ENCODE measurements at places on chromosomes 2 and 18.

DNA sequence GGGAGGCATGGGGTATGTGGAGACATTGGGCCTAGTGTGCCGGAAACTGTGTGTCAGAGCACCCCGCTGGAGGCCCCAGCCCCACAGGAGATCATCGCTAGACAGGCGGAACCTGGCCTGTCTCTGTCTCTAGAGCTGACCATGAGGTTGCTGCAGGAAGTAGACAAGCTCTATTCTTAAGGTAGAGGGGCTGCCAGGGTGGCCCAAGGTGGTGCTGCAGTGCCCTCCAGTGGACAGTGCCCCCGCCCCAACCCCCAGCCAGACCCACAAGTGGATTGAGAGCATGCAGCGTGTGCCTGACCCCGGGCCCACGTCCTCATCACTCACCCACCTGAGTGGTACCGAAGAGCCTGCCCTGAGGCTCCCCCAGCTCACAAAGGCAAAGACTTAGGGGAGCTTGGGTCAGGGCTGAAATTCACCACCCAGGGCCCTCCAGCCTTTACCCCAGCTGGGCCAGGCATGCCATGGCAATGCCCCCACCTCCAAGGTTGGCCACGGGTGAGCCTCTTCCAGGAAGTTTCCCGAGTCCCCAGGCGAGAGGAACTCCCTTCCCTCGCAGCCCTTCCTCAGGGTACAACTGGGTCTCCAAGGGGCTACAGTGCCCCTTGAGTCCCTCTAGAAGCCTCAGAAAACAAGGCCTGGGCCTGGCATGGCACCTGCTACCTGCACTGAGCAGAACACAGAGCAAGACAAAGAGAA lies 155.0 kb downstream of the TTC32 start:
- DNase-seq, result no peak

- no peak for DNase-seq
Observed at GRCh38 chr2:186544255-186544675, 45.6 kb upstream of the ITGAV start.

DNA sequence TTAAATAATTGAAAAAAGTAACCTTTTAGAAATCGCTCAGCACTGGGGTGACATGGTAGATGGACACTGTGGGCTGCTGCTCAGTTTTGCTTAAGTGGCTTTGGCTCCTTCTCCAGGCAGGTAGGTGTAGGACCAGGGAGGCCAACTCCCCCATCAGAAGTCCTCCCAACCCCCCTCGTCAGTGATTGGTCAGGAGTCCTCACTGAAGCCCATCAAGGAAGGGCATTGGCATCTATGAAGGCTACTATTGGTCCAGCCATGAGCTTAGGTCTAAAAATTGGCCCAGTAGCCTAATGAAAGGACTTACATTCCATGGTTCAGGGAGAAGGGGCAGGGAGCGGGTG lies 34.7 kb downstream of the ST3GAL5 start:
- no peak for DNase-seq

DNA sequence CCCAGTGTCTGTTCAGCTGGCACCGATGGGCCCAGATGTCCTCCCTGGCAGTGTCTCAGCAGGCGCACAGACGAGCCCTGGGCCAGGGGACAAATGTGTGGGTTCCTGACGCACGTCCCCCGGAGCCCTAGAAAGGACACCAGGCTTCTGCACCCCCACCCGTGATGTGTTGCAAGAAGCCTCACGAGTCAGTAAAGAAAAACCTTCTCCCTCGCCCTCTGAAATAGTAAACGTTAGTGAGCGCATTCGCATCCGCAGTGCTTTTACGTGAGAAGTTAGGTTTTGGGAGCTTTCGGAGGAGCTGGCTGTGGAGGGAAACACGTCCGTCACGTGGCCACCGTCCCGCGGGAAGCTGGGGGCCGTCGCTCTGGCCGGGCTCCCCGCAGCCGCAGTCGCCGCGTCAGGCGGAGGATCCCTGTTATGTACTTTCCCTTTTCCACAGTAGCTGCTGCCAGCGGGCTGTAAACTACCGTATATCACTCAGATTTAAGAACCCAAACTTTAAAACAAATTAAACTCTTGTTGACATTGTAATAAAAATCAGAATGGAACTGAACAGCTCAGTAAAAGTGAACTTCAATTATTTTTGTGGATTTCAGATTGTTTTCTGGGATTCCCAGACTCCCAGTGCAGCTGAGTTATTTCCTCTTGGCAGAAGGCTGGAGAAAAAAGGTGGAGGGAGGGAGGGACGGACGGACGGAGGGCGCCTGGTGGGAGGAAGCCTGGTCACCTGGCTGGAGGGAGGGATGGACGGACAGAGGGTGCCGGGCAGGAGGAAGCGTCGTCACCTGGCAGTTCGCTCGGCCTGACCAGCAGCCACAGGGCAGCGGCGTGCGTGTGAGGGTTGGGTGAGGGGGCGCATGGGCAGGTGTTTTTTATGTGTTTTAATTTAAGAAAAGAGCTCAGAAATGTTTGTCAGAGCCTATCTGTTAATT lies 112.1 kb downstream of the NFATC1 start:
- no peak for DNase-seq

DNA sequence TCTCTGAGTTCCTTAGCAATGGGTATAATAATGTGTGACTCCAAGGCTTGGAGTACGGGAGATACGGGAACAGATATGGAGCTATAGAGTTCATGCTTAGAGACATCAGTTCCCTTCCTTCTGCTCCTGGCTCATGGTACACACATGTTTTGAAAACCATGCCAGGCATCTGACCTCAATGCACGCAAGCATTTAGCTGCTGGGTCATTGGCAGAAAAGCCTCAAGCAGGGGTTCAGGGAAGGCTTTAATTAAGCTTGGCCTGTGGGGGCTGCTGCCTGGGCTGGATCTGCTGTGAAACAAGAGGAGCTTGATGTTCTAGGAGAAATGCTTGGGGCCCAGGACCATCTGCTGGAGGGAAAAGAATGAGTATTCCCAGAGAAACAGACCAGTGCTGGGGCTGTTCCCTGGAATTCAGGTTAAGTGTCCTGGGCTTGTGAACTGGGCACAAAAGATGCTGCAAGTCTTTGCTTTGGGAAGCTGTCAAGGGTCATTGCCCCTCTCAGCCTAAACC lies 3.2 kb downstream of the ALLC start:
- DNase-seq, result no peak

DNA sequence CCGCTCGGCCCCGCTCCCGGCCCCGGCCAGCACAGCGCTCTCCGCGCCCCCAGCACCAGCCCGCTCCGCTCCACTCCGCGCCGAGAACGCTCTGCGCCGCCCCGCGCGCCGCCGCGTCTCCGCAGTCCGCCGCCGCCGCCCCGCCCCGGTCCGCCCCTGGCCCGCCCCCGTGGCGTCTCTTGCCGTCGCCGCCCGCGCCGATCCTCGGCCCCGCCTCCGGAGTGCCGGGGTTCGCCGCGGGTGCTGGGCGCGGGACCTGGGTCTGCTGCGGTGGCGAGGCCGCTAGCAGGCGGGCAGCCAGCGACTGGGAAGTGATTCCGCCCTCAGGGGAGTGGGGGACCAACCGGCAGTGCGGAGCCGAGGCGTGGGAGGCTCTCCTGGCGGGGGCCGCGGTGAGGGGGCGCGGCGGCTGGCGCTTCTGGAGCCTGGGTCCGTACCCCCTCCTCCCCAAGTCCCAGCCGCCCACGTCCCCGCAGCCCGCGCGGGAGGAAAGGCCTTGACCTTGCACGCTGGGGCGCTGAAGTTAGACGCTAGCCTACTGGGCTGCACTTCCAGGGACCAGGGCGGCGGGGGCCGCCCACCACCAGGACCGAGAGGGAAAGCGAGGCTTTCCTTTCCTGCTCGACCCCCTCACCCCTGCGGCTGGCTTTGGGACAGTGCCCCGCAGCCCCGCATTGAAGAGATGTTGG lies at the start of gene HS6ST1:
TSS of gene HS6ST1 (minus strand) at position 93 of the 689 bp plus-strand sequence. CDS start 305 bp downstream, outside the sequence.
- DNase-seq, result peak; percentile 78

DNA sequence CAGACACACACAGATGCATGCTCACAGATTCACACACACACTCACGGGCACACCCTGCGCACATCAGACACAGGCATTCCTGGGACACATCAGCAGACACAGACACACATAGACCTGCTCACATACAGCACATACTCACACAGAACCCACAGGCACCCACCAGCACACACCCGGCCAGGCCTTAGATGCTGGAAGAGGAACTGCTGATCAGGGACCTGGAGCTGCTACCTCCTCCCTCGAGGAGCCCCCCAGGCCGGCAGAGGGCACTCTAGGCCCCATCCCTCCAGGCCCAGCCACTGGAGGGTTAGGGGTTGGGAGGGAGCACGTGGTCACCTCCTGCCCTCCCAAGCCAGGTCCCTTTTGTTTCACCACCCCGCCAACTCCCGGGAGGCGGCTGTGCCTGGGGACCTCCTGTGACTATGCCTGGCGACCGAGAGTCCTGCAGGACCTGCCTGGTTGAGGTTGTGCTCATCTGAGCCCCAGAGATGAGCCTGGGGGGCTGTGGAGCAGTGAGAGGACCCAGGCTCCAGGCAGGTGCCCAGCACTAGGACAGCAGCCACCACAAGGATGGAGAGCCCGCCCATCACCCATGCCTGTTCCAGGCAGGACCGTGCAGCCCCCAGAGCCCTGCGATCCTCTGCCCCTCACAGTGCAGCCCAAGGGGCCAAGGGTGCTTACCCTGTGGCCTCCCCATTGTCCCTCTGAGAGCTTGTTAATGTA lies 21.0 kb upstream of the PTMA start:
- DNase-seq, result peak; percentile 35

- DNase-seq, result no peak
Observed at GRCh38 chr2:28276076-28276618, 116.5 kb upstream of the FOSL2 start.

GRCh38 chr2:86510436-86510933 lies 52.8 kb downstream of the CHMP3 start:
- DNase-seq, result no peak

DNA sequence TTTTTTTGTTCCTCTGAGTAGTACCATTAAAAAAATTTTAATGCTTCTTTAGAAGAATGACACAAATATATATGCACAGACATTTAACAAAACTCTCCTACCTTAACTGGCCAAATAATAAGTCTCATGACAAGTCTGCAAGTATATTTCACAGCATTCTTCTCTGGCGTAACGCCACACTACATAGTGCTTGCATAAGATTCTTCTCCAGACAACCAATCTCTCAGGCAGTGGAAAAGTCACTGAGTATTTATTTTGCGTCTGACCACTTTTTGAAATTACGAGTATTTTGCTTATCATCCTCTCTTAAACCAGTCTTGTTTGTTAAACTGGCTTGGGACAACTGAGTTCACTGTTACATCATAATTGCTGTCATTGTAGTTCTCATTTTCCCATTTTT lies 749.2 kb downstream of the ADCYAP1 start:
- DNase-seq, result no peak

DNA sequence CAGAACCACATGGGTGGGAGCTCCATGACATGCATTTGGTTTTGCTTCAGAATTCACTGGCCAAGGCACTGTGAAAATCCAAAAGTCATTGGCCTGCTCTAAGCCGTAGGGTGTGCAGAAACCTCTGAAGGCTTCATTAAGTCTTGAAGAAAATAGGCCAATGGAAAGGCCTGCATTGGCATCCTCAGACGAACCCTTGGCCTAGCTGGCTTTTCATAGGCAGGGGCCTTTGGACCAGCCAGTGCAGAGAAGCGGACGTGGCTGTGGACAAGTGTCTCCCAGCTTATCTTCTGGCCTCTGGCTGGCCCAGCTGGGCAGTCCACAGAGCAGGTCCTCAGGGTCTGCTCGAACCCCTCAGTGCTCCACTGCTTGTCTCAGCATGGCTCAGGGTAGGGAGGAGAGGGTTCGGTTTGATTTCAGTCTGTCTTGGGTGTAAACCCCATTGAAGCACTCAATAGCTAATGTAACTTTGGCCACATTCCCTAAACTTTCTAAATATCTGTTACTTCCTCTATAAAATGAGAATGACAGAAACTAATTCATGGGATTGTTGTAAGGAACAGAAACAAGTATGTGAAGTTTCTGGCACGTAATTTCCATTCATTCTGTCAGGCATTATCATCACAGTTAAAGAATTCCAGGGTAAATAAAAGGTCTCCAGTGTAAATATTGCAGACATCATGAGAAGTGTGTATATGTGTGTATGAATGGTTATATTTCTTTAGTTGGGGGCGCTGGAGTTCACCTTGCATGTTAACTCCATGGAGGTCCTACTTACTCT lies 125.5 kb downstream of the TFCP2L1 start:
- DNase-seq, result no peak

DNA sequence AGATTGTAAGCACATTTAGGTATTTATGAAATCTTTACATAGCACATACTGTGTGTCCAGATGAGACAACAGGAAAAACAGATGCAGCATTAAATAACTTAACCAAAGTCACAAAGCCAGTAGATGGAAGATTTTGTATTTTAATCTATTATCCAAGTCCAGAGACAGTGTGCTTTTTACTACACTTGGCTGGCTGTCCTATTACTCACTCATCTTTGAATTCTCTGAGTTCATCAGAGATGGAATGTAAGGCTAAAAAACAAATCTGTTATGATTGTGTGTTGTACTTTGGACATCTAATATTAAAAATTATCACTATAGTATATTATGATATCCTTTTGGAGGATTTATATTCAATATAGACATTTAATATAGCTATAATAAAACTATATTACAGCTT lies 1189.4 kb downstream of the DSC3 start:
- DNase-seq, result no peak

GRCh38 chr18:11324956-11325882 lies 175.8 kb upstream of the PIEZO2 start:
- DNase-seq, result no peak

- DNase-seq, result no peak
Observed at GRCh38 chr2:69122271-69122670, 109.3 kb downstream of the ANTXR1 start.

- no peak for DNase-seq
Observed at GRCh38 chr18:65817178-65817577, 66.4 kb downstream of the CDH7 start.

GRCh38 chr2:80560326-80560725 lies 255.8 kb upstream of the LRRTM1 start:
- DNase-seq, result no peak

DNA sequence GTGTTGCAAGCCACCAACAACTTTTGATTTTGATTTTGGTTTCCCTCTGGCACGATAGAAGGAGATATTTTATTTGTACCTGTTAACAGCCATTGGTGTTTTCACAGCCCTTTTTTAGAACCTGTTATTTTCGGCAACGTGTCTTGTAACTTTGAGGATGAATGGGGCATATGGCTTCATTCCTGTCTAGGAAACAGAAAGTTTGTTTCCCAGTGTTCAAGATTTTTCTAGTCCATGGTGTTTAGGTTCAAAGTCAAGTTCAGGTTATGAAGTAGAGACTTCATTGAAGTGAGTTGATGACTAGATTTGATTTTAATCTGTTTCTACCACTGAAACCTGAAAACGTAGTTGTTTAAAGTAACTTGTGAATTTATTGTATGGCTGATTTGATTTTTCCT lies 343 bp downstream of the RASGRP3 start:
- no peak for DNase-seq

DNA sequence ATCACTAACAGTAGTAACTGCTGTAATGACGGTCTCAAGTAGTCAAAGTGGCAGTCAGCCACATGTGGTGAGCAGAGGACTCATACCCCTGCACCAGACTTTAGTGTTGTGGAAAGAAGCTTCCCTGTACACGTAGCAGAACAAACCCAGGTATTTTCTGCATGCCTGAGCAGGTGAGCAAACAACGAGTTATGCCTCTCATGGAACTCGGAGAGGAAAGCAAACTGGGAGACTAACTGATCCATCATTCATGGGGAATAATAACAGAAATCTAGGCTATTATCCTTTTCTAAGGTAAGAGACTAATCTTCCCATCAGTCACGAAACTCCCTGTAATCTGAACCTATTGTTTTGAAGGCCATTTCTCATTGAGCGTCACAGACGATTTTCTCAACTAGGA lies 1495.2 kb upstream of the NXPH2 start:
- DNase-seq, result no peak

Measured in activated T-helper 1 cell treated with anti-CD3 and anti-CD28 coated beads, Interleukin-2, amount 50 U/mL, for 16 hours (primary cell).